CD4-positive, alpha-beta memory T cell (primary cell): ENCODE measurements at places on chromosomes 11 and 22. TPM values are rescaled to one million over a fixed set of nuclear protein-coding genes. Genes with fewer than 3 reads are reported as not detected.

Gene CDKN1C
- total RNA-seq = 6.1 TPM

Gene OR4C13
- not detected for total RNA-seq

Gene CEND1
- not detected for total RNA-seq

Gene C11orf16
- not detected for total RNA-seq

Gene PACSIN2
- 55.0 TPM for total RNA-seq

Gene OR8A1
- not detected for total RNA-seq

Gene KRTAP5-2
- total RNA-seq = not detected

Gene HSPA8
- 809 TPM for total RNA-seq
